CD4-positive, alpha-beta T cell treated with Interleukin-17A for 4 hours (primary cell): ENCODE measurements at places on chromosomes 1 and 21.

DNA sequence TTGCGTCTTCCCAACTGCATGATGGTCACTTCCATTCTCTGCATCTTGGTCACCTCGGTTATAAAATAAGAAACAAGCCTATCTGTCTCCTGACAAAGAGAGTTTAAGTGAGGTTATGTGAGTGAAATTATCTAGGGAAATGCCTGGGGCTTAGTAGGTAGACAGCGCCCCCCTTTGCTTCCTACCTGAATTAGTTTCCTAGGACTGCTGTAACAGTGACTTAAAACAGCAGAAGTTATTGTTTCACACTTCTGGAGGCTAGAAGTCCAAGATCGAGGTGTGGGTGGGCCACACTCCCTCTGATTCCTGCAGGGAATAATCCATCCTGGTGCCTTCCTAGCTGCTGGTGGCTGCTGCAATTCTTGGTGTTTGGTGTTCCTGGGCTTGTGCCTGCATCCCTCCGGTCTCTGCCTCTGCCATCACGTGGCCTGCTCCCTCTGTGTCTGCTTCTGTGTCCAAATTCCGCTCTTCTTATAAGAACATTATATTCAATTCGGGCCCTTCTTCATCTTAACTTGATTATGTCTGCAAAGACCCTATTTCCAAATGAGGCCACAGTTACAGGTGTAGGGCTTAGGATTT is 92.6 kb downstream of the IGSF21 start:
- DNase-seq, result no peak

DNA sequence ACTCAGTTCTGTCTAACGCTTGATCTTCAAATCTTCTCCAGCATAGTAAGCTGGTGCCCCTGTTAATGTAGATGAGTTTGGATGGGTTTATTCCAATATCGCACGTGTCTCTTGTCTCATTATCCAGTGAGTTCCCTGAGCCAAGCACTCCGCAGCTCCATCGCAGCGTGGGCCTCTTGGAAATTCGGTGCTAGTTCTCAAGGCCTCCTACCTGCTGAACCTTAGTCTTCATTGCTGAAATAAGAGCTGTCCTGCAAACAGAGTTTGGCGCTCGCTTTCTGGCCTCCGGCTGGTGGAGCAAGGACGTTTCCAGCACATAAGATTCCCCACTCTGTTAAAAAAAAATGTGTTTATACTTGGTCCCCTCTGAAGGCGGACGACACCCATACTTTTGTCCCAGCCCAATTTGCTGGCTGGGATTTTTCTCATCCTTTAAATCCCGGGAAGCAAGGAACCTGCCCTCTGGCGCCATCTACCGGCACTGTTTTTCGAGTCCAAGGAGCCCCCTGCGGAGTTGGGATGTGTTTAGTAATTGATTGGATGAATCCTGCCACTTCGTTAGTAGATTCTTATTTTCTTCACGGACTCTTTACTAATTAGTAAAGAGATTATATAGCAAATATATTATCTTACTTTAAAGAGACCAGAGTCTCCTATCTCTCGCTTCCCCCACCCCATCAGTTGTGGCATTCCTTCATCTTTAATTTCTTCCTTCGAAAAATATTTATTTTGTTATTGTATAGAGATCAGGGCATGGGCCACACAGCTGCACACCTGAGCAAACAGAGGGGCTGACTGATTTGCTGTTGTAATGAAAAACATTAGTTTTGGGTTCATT is 14.7 kb downstream of the JUN start:
- peak; percentile 65 for DNase-seq

DNA sequence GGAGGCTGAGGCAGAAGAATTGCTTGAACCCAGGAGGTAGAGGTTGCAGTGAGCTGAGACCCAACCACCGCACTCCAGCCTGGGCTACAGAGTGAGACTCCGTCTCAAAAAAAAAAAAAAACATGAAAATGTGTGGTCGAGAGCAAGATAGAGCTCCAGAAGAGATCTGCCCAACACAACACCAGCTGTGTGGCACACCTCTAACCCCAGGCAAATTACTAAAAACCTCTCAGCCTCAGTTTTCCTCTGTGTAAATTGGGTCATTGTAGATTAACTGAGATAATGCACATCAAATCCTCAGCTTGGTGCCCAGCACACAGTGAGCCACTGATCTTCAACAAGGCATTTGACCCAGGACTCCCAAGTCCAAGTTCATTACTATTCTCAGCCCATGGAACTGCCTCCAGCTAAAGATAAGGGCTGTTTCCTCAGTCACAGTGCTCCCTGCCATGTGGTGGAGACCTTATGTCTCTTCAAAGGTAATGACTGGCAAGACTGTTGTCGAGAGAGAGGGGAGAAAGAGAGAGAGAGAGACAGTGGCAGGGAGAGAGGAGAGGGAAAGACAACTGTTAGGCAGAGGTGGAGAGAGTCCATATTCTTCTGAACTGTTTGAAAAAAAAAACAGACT is 58.1 kb downstream of the PTP4A2 start:
- DNase-seq, result no peak

DNA sequence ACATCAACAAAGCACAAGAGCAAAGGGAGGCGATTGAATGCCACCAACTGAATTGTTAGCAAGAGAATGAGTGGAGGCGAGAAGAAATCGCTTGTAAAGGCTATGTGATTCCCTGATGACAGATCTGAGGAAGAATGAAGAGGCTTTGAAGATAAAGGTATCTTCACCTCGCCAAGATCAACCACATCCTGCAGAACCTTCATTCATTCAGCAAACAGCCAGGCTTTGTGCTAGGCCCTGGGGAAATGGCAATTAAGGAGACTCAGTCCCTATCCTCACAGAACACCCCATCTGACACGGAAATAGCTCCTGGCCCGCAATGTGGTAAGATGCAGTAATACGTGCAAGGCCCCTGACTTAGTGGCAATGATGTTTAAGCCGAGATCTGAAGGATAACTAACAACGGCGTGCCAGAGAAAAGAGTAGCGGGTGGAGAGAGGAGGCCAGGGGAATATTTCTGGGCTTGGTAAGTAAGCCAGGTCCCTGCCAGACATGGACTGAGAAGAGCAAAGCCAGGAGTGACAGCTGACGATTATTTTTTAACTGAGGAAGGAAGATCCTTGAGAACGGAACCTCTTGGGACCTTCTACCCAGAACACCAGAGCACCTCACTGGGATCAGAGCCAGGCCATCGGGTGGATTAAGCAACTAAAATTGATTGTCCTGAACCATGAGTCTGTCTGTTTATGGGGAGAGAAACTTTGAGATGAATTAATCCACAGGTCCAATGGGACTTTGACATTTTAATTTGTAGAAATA is 4.6 kb upstream of the VSIG8 start:
- DNase-seq, result no peak

- DNase-seq, result no peak
Observed at GRCh38 chr1:190104961-190105360, 372.7 kb downstream of the BRINP3 start.

- no peak for DNase-seq
Observed at GRCh38 chr1:58432851-58433668, 113.5 kb downstream of the OMA1 start.

GRCh38 chr1:229669333-229669732 is 43.3 kb downstream of the URB2 start:
- no peak for DNase-seq

GRCh38 chr1:56995414-56996100 is 29.7 kb upstream of the C8B start:
- DNase-seq, result no peak

DNA sequence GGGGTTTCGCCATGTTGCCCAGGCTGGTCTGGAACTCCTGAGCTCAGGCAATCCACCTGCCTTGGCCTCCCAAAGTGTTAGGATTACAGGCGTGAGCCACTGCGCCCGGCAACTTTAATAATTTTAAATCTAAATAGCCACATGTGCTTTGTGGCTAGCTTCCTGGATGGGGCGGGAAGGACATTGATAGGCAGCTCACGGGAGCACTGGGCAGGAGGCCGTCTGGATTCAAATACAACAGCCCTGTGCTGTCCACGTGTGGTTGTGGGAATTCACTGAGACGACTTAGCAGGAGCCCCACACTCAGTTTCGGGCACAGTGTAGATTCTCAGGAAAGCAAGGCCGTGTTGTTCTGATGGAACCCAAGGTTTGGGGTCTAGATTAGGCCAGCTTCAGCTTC is 177.1 kb downstream of the ETS2 start:
- DNase-seq, result no peak

- DNase-seq, result no peak
Observed at GRCh38 chr1:162549001-162549400, 12.5 kb upstream of the UAP1 start.

- no peak for DNase-seq
Observed at GRCh38 chr1:1487701-1488100, 16.1 kb downstream of the ATAD3B start.

DNA sequence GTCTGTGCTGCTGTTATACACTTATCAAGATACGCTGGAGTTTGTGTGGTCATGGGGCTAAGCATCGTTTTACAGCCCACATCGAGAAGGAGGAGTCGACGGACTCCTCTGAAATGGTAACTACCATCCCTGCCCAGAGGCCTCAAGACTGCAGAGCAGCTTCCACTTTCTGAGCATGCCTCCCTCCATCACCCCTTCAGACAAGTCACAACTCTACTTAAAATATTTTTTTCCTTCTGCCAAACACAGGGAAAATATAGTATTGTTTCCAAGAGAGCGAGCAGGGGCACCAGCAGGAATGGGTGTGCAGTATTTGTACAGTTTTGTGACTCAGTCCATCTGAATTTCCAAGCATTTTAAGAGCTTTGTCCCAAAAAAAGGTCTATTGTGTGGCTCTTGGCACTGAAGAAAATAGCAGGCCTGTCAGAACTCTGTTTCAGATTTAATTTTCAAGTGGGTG is 14.1 kb downstream of the EVA1C start:
- no peak for DNase-seq

- no peak for DNase-seq
Observed at GRCh38 chr1:60066001-60066400, 7.6 kb downstream of the C1orf87 start.

- peak; percentile 80 for DNase-seq
Observed at GRCh38 chr1:198656500-198656932, 17.7 kb downstream of the PTPRC start.

DNA sequence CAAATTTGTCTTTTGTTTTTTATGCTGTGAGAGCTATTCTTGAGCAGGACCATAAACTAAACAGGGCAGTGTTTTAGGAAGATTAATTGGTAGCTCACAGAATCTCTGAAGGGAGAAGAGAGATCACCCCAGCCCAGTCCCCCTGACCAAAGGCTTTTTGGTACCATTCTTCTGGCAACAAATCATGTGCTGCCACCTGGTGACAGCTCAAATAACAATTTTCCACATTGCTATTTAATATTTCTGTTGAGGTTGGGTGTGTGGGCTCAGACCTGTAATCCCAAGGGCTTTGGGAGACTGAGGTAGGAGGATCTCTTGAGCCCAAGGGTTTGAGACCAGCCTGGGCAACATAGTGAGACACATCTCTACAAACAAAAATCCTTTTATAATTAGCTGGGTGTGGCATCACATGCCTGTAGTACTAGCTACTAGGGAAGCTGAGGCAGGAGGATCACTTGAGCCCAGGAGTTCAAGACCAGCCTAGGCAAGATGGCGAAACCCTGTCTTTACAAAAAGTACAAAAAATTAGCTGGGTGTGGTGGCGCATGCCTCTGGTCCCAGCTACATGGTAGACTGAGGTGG is 2.2 kb upstream of the TESK2 start:
- DNase-seq, result peak; percentile 72

GRCh38 chr1:179677882-179678281 is 65.2 kb upstream of the FAM163A start:
- DNase-seq, result no peak

DNA sequence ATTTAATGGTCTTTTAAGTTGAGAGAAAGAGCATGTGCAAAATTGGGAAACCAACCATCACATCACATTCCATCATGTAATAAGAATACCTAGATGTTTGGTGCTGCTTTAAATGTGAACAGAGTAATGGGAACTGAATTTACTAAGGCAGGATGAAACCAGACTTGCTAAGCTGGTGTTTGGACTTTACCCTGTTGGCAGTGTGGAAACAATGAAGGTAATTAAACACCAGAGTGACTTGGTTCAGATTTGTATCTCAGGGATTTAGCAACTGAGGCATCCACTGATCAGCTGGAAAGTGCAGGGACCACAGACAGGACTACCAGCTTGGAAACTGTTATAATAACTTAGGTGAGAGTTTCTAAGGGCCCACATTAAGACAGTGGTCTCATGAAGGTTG is 263.4 kb downstream of the OLFM3 start:
- DNase-seq, result no peak

- DNase-seq, result no peak
Observed at GRCh38 chr21:42191696-42192595, 27.0 kb upstream of the ABCG1 start.

- DNase-seq, result no peak
Observed at GRCh38 chr1:171252482-171252881, 4.2 kb downstream of the FMO1 start.

GRCh38 chr1:151898519-151898991 is 10.8 kb downstream of the THEM4 start:
- peak; percentile 79 for DNase-seq

DNA sequence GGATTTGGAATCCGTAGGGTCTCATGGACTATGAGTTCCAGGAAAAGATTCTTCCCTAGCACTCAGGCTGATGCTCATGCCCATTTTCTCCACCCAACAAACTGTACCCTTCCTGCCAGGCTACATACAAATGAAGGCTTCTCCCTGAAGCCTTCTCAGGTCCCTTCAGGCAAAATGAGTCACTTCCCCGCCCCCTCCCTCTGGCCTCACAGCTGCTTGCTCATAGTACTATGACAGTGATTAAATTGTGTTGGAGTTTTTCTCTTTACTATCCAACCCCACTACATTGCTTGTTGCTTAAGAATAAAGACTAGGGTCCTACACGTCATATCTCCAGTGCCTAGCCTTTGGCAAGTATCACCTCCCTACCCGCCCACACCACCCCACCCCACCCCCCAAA is 207.6 kb upstream of the NFIA start:
- no peak for DNase-seq

- DNase-seq, result no peak
Observed at GRCh38 chr1:40986956-40987355, 7.5 kb downstream of the CTPS1 start.

DNA sequence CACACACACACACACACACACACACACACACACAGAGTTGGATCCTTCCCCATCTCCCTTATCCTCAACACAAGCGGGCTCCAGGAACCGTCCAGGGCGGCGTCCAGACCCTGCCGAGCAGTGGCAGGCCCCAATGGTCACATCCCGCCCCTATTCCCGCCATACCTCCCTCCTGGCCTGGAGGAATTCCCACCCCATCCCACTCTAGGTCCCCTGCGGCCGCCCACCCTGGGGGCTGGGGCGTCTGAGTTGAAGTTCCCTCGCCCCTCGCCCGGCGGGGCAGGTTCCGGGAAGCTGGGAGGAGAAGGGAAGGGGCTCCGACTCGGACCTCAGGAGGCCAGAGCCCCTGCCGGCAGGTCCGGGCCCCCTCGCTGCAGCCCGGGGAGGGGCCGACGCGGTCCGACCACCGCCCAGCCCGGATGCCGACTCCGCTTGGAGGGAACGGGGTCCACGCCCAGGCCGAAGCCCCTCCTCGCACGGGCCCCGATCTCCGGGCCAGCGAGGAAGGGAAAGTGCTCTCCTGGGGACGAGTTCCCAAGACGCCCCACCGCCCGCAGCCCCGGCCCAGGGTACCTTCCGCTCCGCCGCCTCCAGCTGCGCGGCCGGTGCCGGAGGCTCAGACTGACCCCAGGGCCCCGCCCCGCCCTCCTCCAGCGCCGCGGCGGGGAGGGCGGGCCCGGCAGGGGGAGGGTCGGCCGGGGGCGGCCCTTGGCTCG is at the start of gene RHOC:
Gene RHOC (minus strand): TSS at position 623 of the 716 bp plus-strand sequence. CDS start 3,328 bp downstream, outside the sequence.
- DNase-seq, result peak; percentile 55
